ENCODE measurements at places on chromosomes 16 and 17.

- DNase-seq: no peak
These were observed 14.1 kb downstream of the CCL4 start for GRCh38 chr17:36117505-36118382.

GRCh38 chr16:56137269-56137668, 54.0 kb upstream of the GNAO1 start:
- no peak for DNase-seq

- no peak for DNase-seq
These were observed 51.0 kb upstream of the IRX5 start for GRCh38 chr16:54879681-54880080.

DNA sequence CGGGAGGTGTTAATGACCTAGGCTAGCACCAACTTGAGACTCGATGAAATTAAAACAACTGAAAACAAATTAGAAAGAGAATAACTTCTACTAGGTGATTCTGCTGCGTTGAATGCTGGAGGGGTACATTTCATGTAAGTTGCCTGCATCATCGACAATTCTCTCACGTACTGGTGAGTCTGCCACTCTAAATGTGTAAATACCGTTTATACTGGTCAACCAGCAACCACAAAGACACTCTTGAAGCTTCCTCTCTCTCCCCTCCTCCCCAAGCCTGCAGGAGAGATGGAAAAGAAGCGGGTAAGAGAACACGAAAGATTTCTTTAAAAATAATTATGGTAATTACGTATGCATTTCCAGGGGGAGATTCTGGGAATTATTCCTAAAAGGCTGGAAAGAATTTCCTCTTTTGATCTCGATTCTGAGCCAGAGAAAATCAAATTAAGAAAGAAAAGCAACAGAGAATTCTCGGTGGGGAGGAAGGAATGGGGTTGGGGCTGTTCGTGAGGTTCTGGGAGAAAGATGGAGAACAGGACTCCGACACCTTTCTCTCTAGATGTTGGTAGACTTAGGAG, 68.6 kb upstream of the MRTFB start:
- no peak for DNase-seq

GRCh38 chr17:8475781-8476180, 40.1 kb downstream of the NDEL1 start:
- no peak for DNase-seq

GRCh38 chr17:10155371-10156076, 42.9 kb downstream of the GAS7 start:
- DNase-seq: no peak

- DNase-seq: no peak
These were observed 39.8 kb downstream of the ARL4D start for GRCh38 chr17:43438626-43439025.

GRCh38 chr16:30112197-30113030, 923 bp downstream of the GDPD3 start:
- DNase-seq: no peak

DNA sequence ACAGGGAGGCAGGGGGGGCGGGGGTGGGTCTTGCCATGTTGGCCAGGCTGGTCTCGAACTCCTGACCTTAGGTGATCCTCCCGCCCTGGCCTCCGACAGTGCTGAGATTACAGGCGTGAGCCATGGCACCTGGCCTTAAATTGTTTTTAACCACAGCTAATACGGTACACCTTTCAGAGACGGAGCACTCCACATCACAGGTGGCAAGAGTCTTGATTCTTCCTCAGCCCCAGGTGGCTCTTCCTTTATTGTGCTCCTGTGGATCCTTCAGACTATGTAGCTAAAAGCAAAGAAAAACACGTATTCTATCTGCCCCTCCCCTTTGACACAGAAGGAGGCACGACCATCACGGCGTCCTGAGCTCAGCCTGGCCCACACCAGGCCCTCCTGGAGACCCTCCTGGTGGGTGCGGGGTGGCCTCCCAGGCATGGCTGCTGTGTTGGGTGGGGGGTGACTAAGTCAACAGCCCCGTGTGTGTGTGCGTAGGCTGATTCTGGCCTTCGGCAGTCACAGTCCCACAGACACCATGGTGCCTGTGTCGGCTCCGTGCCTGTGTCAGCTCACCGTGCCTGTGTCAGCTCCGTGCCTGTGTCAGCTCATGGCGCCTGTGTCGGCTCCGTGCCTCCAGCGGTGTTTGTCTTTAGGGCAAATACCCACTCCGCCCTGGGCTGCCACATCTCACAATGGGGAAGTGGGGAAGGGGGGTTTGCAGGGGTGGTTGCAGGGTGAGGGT, 10.8 kb upstream of the SECTM1 start:
- DNase-seq: no peak

DNA sequence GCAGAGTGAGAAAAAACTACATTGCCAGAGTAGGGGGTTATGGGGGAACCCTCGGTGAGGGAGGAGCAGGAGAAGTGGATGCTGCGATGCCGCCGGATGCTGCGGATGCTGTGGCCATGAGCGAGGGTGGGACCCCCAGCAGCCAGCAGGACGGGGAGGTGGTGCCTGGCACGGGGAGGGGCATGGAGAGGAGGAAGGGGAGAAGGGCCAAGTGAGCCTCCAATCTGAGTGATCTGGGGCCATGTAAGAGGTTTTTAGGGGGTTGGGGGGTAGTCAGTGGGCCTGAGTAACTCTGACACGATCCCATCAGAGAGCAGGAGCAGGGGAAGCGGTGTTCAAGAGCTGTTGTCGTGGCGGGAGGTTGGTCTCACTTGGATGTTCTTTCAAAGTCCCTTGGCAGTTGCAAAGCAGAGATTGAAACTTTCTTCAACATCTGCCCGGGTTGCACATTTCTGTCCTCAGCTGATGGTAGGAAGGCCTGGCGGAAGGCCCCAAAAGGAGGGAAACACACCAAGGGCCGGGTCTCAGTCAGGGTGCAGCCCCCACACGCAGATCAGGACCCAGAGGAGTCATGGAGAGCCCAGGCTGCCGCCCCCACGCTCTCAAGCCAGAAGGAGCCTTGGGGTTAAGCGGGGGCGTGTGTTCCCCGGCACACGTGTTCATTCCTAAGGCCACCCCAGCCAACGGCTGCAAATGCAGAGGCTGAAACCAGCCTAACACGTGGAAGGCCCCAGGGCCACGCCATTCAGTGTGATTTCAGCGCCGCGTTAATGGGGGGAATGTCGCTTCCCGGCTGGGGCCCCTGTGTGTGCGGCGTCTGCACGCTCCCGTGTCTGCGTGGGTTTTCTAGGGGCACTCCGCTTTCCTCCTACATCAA, 81.7 kb downstream of the ZDHHC7 start:
- no peak for DNase-seq

DNA sequence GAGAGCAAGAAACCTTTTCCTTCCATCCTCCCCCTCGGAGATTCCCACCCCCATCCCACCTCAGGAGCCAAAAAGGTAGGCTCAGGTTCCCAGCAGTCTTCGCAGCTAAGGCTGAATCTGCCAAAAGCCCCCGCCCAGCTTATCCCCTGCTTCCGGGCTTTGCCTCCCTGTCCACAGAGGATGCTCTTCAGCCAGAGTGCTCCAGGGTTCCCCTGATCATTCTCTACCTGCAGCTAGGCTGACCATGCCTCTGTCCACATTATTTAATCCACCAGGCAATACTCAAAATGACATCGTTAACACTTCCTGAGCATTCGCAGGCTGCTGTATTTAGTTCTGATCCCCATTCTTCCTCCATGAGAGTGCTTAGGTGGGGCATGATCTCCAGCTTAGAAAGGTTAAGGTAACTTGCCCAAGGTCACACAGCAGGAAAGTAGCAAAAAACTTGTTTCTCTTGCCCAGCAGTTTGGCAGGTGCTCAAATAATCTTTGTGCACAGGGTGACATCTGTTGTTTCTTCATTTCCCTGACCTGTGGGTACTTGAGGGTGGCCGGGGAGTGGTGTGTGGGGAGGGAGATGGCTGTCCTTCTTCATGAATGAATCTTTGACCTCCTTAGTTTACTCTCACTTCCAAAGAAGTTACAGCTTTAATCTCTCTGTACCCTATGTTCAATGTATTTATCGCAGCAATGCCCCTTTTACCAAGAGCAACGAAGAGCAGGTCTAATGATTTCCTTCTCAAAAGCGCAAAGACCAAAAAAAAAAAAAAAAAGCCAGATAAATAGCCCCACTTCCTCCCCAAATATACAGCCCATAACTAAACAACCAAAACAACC, 848 bp upstream of the TBKBP1 start:
- no peak for DNase-seq

DNA sequence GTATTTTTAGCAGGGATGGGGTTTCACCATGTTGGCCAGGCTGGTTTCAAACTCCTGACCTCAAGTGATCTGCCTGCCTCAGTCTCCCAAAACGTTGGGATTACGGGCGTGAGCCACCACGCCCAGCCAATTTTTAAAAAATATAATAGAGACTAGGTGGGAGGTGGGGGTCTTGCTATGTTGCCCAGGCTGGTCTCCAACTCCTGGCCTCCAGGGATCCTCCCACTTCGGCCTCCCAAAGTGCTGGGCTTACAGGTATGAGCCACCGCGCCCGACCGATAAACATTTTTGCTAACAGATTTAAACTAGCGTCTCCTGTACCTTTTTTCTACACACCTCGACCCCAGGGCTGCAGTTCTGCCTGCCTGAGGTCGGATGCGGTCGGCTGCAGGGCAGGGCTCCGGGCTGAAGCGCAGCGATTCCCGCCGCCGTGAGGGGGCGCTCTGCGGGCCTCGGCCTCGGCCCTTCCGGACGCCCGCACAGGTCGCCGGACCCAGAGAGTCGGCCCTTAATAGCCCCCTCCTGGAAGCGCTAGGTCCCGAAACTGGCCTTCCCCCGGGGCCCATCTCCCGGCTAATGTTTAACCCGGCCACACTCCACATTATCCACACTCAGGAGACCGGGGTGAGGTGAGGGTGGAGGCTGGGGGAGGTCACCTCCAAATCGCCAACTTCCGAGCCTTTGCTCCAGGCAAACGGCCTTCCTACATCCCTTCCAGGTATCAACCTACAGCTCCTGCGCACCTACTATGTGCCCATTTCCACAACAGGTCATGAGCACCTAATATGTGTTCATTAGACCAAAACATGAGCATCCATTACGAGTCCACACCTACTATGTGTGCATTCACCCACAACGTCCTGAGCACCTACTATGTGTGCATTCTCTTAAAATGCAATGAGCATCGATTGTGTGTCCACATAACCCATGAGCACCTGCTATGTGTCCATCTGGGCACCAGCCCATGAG, 2.0 kb upstream of the GLIS2 start:
- DNase-seq: no peak

DNA sequence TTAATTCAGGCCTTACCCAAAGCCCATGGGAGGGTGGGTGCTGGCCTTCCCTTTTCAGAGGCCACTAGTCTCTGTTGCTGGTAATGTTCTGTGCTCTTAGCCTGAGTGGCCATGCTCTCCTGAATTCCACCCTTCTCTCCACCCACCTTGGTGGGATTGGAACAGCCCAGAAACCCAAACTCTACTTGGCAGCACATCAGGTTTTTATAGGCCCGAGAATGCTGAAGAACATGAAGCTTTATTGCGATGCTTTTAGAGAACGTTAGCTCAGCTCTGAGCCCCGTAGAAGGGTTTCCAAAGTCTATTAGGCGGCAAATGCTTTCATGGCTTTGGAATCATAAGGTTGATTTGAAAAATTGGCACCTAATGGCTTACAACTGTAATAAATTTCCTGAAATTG, 209.3 kb downstream of the MSI2 start:
- no peak for DNase-seq

GRCh38 chr17:47850692-47851573, at the start of gene SP6:
SP6 (minus strand) TSS chr17:47851163; CDS start chr17:47848429, 2,734 bp downstream.
- no peak for DNase-seq

GRCh38 chr16:75820672-75821071, 94.4 kb upstream of the CPHXL start:
- no peak for DNase-seq

DNA sequence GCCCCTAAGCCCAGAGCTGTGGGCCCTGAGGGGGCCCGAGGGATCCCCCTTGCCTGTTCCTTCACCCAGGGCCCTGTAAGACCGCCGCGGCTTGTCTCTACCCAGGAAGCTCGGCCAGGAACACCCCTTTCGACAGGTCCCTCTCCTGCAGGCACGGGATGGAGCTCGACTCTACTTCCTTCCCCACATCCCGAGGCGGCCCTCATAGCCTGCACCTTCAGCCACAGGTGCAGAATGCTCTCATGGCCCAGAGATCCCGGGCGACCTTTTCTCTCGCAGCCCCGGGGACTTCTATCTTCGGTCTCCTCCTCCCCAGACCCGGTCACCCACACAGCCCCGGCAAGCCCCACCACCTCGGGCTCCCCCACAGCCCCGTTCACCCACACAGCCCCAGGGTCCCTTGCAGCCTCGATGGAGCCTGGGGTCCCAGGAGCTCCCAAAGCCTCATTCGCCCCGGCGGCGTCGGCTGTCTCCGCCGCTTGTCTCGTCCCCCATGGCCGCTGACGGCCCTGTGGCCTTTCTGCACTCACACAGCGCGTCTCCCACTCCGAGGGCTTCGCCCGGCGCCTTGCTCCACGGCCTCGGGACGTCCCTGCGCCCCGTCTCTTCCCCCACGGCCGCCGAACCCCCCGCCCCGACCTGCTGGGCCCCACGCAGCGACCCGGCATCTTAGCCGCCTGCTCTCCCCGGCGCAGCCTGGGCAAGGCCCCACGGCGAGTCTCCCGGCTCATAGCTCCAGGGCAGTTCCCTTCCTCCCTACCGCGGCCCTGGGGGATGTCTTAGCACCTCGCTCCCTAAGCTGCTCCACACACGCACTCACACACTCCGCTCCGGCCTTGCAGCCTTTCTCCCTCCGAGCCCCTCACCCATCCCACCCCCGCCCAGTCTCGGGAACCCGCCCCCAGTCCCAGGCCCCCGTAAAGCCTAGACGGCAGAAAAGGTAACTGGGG, 650 bp downstream of the KIAA0753 start:
- no peak for DNase-seq

DNA sequence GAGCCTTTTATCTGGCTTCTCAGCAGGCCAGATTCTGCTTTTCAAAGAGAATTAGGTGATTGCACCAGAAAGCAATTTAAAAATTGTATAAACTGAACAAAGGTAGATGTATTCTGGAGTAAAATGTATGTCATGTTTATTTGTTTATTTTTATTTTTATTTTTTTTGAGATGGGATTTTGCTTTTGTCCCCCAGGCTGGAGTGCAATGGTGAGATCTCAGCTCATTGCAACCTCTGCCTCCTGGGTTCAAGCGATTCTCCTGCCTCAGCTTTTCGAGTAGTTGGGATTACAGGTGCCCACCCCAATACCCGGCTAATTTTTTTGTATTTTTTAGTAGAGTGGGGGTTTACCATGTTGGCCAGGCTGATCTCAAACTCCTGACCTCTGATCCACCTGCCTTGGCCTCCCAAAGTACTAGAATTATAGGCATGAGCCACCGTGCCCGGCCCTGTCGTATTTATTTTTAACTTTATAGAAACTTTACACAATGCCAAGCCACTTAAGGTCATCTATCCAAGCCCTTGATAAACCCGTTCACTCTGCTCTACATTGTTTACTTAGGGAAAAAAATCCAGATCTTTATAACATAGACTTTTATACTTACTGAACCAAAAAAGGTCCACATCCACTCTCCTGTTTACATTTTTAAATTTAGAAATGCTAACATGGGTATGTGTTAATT, 22.7 kb upstream of the GOT2 start:
- DNase-seq: no peak

GRCh38 chr16:49516382-49517036, 142.9 kb downstream of the C16orf78 start:
- DNase-seq: no peak

All from keratinocyte (primary cell).